ENCODE measurements at places on chromosomes 5 and 9.

- peak; percentile 36 for DNase-seq
Measured at GRCh38 chr5:119328753-119329602, 26.8 kb upstream of the TNFAIP8 start.

- DNase-seq: no peak
Measured at GRCh38 chr5:111930449-111930848, 173.5 kb upstream of the NREP start.

GRCh38 chr5:149447373-149448367 lies 68.6 kb upstream of the IL17B start:
- no peak for DNase-seq

- DNase-seq: no peak
Measured at GRCh38 chr9:109264877-109265587, 55.8 kb downstream of the EPB41L4B start.

- DNase-seq: no peak
Measured at GRCh38 chr9:106307670-106308069, 555.3 kb upstream of the ZNF462 start.

DNA sequence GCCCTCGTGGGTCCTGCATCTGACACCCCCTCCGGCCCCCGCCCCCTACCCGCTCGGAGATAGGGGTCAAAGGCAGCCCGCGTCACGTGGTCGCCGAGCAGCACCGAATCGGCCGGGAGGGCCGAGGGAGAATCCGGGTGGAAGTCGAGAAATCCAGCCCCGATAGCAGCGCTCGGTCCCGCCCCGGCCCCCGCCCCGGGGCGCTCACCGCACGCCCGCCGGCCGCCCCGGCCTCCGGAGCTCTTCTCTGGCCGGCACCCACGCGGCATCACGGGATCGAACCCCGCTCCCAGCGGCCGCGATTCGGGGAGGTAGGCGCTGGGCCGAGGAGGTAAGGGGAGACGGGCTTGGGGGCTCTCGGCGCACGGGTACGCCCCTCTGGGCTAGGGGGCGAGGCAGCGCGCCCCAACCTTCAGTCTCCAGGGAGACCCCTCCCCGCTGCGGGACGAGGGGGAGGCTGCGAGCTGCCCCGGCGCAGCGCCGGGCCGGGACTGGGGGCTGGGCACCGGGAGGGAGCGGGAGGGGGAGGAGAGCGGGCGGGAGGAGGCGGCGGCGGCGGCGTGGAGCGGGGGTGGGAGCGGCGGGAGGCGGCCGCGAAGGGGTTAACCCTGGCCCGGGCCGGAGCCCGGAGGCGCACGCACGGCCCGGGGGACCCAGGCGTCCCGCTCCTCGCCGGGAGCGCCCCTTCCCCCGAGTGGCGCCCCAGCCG lies 22.1 kb upstream of the NDST1 start:
- no peak for DNase-seq

DNA sequence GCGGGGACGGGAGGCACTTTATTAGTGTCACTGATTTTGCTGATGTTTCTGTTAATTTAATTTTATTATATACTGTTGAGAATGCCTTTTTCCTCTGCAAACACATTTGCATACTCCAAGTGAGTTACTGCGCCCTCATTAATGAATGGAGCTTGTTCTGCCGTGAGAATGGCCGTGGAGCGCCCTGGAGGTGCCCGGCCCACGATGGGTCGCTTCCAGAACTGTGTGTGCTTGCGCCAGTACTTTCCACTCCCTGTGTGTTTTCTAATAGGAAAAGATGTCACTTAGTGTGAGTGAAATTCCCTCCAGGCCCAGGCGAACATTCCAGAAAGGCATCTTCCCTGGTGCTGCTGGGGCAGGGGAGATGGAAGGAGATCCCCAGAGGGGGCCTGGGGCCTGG lies 30.1 kb downstream of the NDUFS6 start:
- no peak for DNase-seq

GRCh38 chr5:68460147-68460798 lies 244.7 kb downstream of the PIK3R1 start:
- DNase-seq: no peak

DNA sequence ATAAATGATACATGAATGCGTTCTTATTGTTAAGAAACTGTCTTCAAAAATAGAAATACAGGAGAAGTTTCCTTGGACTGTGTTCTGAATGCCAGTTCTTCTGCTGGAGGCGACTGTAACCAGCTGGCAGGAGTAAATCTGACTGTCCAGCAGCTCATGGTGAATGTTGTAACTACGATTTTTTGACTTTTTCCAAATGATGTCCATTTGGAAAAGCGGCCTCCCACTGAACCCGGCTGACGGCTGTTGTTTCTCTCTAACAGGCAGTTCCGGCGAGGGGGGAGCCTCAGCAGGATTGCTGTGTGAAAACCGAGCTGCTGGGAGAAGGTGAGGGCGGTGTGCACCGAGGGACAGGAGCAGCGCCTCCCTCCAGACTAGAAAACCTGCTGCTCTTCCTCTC lies 91.9 kb downstream of the EHMT1 start:
- no peak for DNase-seq

DNA sequence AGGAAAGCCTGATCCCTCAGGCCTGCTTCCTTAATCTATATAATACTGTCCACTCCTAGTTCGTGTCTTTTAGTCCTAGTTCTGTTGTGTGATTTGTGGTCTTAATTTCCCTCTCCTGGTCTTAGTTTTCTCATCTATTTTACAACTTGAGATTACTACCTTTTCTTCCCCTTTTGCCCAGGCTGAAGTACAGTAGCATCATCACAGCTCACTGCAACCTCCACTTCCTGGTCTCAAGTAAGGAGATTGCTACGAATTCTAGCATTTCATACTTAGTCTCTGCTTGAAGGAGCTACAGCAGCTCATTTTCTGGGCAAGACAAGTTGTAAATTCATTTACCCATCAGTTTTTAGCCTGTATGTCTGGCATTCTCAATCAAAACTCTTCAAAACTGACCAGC lies 5.5 kb downstream of the TRIM32 start:
- no peak for DNase-seq

- peak; percentile 30 for DNase-seq
Measured at GRCh38 chr5:6359555-6360322, 18.6 kb downstream of the MED10 start.

- DNase-seq: no peak
Measured at GRCh38 chr5:82004511-82004910, 32.7 kb downstream of the ATG10 start.

- DNase-seq: no peak
Measured at GRCh38 chr5:775961-776861, 8.3 kb downstream of the ZDHHC11B start.

GRCh38 chr5:53183880-53184279 lies 74.3 kb upstream of the MOCS2 start:
- no peak for DNase-seq

DNA sequence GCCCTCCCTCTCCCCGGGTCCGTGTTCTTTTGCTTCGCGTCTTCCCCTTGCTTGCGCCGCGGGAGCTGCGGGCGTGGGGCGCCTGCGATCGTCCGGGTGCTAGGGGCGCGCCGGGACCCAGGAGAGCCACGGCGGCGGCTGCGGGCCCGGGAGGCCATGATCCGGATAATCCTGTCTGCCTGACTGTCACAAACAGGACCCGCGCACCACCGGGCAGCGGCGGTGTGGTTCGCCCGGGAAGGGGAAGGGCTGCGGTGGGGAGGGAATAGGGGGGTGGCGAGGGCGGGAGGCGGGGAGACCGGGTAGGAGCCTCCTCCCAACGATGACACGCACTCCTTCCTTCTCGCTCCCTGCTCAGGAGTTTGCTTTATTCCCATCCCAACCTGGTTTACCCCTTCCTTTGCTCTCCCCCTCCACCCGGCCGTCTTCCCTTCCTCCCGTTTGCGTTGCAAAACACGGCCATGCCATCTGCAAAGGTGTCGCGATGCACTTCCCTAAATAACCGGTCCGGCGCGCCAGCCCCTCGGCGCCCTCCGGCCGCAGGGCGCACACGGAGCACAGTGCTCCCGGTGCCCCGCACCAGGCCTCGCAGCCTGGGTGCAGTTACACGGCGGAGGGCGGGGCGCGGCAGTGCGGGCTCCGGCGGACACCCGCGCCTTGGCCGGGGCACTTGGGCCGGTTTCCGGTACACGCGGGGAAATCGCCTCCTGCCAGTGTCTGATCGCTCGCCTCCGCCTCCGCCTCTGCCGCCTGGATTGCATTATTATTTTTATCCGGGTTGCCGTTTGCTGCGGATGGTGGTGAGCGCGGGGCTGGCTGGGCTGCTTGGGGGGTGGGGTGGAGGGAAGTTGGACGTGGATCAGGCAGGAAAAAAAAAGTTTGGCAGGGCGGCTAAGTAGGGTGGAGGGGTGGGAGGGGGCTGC lies 1.5 kb downstream of the SMARCA2 start:
- peak; percentile 65 for DNase-seq

DNA sequence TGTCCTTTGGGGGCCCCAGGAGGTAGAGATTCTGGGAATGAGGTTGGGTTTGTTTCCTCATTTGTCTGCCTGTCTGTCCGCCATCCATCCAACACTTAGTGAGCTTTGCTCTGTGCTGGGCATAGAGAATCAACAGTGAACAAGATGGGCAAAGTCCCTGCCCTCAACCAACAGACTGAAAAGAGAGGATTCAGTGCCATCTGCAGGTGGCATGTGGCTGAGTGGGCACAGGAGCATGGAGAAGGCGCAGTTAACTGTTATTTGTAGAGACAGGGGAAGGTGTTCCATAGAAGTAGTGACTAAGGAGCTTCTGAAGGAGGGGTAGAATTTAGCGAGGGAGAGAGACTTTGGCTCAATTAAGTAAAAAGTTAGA lies 23.1 kb downstream of the POLR1E start:
- DNase-seq: no peak

DNA sequence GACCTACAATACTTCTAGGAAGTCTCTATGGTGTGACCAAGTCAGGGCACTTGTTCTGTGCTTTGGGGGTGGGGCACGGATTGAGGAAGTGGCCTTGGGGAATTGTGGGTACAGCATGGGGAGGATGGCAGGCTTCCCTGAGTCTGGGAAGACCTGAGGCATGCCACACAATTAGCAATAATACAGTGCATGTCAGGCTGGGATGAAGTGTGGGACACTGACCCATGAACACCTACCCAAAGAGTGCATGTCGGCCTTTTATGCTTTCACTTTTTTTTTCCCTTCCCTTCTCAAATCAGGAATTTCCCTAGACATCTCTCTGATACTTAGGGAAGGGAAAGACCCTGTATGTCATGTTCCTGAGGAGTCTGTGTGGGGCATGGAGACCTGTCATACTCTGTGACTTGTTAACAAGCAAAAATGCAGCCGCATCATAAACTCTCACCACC lies 146.4 kb downstream of the PALM2AKAP2 start:
- no peak for DNase-seq

- DNase-seq: no peak
Measured at GRCh38 chr5:62681117-62681850, 102.7 kb downstream of the LRRC70 start.

DNA sequence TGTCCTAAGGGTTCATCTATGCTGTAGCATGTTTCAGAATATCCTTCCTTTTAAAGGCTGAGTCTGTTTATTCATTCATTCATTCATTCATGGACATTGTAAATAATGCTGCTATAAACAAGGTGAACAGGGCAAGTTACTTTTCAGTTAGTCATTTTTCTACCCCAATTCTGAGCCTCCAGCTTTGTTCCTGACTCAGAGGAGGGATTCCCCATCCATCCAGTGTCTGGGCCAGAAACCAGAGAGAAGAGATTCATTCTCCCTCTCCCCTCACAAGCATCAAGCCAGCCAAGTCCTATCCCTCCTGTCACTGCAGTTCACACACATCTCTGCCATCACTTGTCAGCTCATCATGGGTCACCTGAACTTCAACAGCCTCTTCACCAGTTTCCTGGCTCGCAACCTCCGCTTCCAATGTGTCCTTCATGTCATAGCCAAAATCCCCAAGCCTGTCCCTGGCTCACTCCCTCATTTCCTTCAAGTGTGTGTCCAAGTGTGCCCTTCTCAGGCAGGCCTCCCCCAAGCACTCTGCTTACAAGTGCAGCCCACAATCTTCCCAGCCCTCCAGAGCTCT lies 203.0 kb downstream of the TTLL11 start:
- no peak for DNase-seq

GRCh38 chr5:172102913-172103626 lies 85.0 kb downstream of the STK10 start:
- no peak for DNase-seq

DNA sequence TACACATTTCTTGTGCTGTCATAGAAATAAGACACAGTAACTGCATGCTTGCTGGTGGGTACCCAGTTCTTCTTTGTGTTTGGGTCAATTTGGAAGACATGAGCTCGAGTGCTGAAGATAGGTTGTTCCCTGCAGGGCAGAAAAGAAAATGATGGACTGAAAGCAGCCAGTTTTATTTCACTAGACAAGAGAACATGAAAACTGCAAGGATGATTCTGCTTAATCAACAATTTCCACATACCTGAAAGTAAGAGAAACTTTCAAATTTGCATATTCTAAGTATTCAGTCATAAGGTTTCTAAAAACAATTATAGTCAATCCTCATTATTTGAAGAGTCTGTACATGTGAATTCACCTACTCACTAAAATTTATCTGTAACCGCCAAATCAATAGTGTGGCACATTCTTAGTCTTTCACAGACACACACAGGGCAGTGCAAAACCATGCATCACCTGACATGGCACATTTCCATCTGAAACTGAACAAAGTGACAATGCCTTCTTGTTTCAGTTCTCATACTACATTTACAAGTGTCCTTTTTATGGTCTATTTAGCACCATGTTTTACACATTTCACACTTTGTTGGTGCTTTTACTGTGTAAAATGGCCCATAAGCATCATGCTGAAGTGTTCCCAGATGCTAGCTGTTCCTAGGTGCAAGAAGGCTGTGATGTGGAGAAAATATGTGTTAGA lies 56.9 kb downstream of the HOMER1 start:
- DNase-seq: no peak

DNA sequence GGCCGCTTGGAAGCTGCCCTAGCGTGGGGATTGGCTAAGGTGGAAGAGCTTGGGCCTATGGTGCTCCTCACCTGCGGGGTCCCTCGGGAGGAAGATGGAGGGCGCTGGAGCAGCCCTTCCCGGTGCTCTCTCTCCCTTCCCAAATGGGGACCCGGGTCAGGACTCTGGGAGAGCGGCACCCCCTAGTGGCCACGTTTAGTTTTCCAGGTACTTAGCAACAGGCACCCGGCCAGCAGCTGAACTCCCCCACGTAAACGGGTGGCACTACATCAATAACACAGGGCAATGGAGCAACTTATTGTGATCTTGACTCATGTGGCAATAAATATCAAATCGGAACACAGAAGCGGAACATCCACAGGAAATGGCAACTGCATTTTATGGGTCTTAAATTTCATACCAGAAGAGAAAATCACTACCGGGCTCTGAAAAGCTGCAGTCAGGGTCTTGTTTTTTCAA lies 316.6 kb downstream of the AGTPBP1 start:
- no peak for DNase-seq

GRCh38 chr9:17635115-17635890 lies 56.4 kb downstream of the SH3GL2 start:
- no peak for DNase-seq

- DNase-seq: no peak
Measured at GRCh38 chr5:152905286-152905685, 500.2 kb upstream of the NMUR2 start.
